ENCODE measurements at places on chromosomes 13 and 19.

DNA sequence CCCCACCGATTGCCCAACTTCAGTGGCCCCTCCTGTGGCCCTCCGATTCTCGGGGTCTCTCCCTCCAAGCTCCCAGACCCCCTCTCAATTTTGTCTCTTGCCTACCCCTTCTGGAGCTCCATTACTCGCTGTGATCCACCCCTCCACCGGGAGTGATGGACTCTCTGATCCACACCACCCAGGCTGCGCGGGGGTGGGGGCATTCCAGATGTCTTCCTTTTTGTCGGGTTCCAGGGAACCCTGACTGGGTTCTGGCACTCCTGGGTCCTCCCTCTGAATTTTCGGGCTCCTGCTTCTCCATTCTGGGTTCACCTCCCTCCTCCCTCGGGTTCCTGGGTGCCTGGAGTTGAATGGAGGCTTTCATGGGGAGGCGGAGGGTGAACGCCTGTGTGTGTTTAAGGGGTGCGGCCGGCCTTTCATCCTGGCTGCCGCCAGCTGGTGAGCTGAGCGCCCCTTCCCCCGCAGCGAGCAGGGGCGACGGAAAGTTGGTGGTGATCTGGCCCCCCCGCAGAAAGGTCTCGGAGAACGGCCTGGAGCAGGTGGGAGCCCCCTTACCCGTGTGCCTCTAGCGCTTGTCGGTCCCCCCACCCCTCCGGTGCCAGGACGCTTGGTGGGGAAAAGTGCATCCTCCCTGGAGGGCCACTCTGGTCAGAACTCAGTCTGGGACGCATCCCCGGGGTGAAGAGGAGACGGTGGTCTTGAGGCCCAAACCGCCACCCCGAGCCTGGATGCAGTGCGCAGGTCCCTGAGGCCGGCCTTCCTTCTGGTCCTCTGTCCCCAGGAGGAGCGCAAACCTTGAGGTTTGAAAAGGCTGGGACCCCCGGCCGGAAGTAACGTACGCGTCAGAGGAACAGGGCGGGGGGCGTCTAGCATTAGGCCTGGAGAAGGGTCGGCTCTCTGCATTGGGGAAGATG is 1.6 kb downstream of the MISP3 start:
- H3K4me1 ChIP-seq = no peaks in the 10 kb centered on the region
- no peaks in the 10 kb centered on the region for H3K27me3 ChIP-seq
- H3K4me3 ChIP-seq = peak overlapping the region; percentile 92
- H3K27ac ChIP-seq = peak overlapping the region; percentile 67
- peak; percentile 44 for DNase-seq

DNA sequence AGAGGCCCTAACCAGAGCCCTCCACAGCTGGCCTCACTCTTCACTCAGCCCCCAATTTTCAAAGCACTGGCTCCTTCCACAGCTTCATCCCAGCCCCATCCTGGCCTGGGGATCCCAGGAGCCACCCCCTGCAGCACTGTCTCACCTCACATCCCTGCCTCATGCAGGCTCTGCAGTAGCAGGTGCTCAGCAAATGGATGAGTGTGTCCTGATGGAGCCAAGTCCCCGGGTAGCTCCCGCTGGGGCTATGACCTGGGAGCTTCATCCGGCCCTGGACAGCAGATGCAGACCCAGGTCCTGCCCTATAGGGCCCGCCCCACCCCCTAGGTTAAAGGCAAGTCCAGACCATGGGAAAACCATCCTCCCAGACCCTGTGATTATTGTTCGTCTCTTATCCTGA is 143.2 kb upstream of the ZNF507 start:
- no peak overlapping the region for H3K27ac ChIP-seq
- no peak overlapping the region for H3K4me3 ChIP-seq
- H3K4me1 ChIP-seq = no peaks in the 10 kb centered on the region
- DNase-seq = no peak

- no peak for DNase-seq
- H3K27me3 ChIP-seq = peaks cover 18% of the 10 kb centered on the region
- H3K27ac ChIP-seq = no peak overlapping the region
- H3K4me3 ChIP-seq = no peak overlapping the region
- peaks cover 16% of the 10 kb centered on the region for H3K36me3 ChIP-seq
Observed at GRCh38 chr19:48746110-48746509, 599 bp downstream of the IZUMO1 start.

- no peak for DNase-seq
- no peak overlapping the region for H3K27ac ChIP-seq
- H3K4me3 ChIP-seq = no peak overlapping the region
- H3K36me3 ChIP-seq = no peaks in the 10 kb centered on the region
- H3K27me3 ChIP-seq = no peaks in the 10 kb centered on the region
Observed at GRCh38 chr13:73984201-73984600, 150.0 kb downstream of the KLF12 start.

- no peaks in the 10 kb centered on the region for H3K27me3 ChIP-seq
- H3K4me3 ChIP-seq = no peak overlapping the region
- DNase-seq = no peak
Observed at GRCh38 chr13:49602005-49602404, 16.6 kb upstream of the RCBTB1 start.

DNA sequence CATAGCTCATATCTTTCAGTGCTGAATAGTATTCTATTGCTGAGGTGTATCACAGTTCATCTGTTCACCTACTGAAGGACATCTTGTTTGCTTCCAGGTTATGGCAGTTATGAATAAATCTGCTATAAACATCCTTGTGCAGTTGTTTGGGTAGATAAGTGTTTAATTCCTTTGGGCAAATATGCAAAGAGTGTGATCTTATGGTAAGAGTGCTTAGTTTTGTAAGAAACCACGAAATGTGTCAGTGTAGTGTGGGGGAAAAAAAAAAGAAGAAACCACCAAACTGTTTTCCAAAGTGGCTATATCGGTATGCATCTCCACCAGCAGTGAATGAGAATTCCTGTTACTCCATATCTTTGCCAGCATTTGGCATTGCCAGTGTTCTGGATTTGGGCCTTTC is 93.3 kb downstream of the PIBF1 start:
- H3K4me3 ChIP-seq = no peak overlapping the region
- no peaks in the 10 kb centered on the region for H3K4me1 ChIP-seq
- H3K27ac ChIP-seq = no peak overlapping the region
- no peaks in the 10 kb centered on the region for H3K36me3 ChIP-seq

DNA sequence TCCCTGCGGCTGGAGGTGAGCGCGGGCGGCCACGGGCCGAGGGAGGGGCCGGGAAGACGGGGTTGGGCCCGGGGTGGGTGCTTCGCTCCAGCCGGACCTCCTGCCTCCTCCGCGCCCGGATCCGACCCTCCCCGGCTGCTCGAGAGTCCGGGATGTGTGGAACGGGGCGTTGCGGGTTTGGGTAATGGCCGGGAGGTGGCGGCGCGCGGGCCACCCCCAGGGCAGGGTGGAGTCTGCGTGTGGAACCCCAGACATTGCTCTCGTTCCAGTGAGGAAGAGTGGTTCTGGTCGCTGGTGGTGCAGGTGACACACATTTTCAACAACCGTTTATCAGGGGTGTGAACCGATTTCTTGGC is 38.8 kb downstream of the ARHGEF7 start:
- H3K27ac ChIP-seq = peak overlapping the region; percentile 73
- peaks cover 11% of the 10 kb centered on the region for H3K36me3 ChIP-seq
- peak; percentile 33 for DNase-seq
- H3K4me3 ChIP-seq = peak overlapping the region; percentile 75

GRCh38 chr13:75636436-75637180 is 478 bp downstream of the LMO7 start:
- peak; percentile 5 for DNase-seq
- H3K4me3 ChIP-seq = peak overlapping the region; percentile 57
- H3K36me3 ChIP-seq = peaks cover 5% of the 10 kb centered on the region

GRCh38 chr19:46376241-46377153 is 29.6 kb downstream of the PPP5C start:
- H3K27me3 ChIP-seq = no peaks in the 10 kb centered on the region
- H3K27ac ChIP-seq = no peak overlapping the region
- H3K4me3 ChIP-seq = no peak overlapping the region
- DNase-seq = no peak

GRCh38 chr13:114107686-114108081 is 24.7 kb downstream of the RASA3 start:
- DNase-seq = no peak
- no peaks in the 10 kb centered on the region for H3K27me3 ChIP-seq
- no peak overlapping the region for H3K27ac ChIP-seq
- no peaks in the 10 kb centered on the region for H3K36me3 ChIP-seq
- H3K4me1 ChIP-seq = no peaks in the 10 kb centered on the region
- no peak overlapping the region for H3K4me3 ChIP-seq

GRCh38 chr13:24280720-24281119 is 28.7 kb upstream of the C1QTNF9 start:
- peaks cover 21% of the 10 kb centered on the region for H3K36me3 ChIP-seq
- no peak overlapping the region for H3K27ac ChIP-seq
- H3K4me1 ChIP-seq = no peaks in the 10 kb centered on the region
- H3K27me3 ChIP-seq = no peaks in the 10 kb centered on the region
- no peak overlapping the region for H3K4me3 ChIP-seq
- DNase-seq = no peak

DNA sequence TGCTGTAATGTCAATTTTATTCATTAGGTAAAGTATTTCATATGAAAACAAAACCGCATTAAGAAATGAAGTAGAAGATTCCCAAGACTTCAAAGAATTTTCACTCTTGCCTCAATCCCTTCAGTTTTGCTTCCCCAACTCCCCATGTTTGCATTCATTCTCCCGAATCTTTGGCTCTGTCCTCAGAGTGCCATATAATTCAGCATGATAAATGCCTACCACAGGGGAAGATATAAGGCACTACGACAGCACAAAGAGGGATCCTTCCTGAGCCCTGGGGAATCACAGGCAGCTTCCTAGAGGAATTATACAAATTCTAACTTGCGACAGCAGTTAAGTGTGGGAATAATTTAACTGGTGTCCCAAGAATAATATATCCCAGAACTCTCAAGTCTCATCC is 68.5 kb downstream of the TSC22D1 start:
- no peaks in the 10 kb centered on the region for H3K4me1 ChIP-seq
- H3K27ac ChIP-seq = no peak overlapping the region
- no peaks in the 10 kb centered on the region for H3K27me3 ChIP-seq
- no peak overlapping the region for H3K4me3 ChIP-seq
- DNase-seq = no peak

GRCh38 chr19:8084152-8084551 is 31.6 kb downstream of the CCL25 start:
- H3K4me1 ChIP-seq = peaks cover 9% of the 10 kb centered on the region
- H3K4me3 ChIP-seq = no peak overlapping the region
- H3K36me3 ChIP-seq = no peaks in the 10 kb centered on the region
- no peak overlapping the region for H3K27ac ChIP-seq
- DNase-seq = no peak
- peaks cover 9% of the 10 kb centered on the region for H3K27me3 ChIP-seq

DNA sequence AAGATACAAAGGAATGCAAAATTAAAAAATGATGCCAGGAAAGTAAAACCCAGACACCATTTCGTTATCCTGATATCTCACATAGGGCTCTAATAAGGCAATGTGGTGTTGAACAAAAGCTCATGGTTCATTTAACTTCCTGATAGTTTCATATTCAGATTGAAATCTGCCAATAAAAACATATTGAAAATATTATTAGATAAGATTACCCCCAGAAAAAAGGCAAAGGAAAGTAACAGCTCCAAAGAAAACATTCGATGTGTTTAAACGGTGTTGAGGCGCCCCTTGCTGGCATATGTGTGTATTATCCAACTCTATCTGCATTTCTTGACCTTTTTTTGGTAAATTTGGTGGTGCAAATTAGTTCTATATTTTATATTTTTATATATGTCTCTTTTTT is 75.9 kb downstream of the ESD start:
- no peaks in the 10 kb centered on the region for H3K27me3 ChIP-seq
- H3K27ac ChIP-seq = no peak overlapping the region
- DNase-seq = peak; percentile 14
- H3K4me3 ChIP-seq = no peak overlapping the region

- no peaks in the 10 kb centered on the region for H3K27me3 ChIP-seq
- H3K27ac ChIP-seq = no peak overlapping the region
- peaks cover 8% of the 10 kb centered on the region for H3K36me3 ChIP-seq
- H3K4me1 ChIP-seq = no peaks in the 10 kb centered on the region
- DNase-seq = no peak
- no peak overlapping the region for H3K4me3 ChIP-seq
Observed at GRCh38 chr19:9296336-9296735, 13.3 kb downstream of the ZNF699 start.

GRCh38 chr19:33403973-33404304 is 30.4 kb downstream of the CEBPG start:
- no peak for DNase-seq
- no peak overlapping the region for H3K4me3 ChIP-seq
- no peaks in the 10 kb centered on the region for H3K27me3 ChIP-seq
- no peaks in the 10 kb centered on the region for H3K36me3 ChIP-seq

DNA sequence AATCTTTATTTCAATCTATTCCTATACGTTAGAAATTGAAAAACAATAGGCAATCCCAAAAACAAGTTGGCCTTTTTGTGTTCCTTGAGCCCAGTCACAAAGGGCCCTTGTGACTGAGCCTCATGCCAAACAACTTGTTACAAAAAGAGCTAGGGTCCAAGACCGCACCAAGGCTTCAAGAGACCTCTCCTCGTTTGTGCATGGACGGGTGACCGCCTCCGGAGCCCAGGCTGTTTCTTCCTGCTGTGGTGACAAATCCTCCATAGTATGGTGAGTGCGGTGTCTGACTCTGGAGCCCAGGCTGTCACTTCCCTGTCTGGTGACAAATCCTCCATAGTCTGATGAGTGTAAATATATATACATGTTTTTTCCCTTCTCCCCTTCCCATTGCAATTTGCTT is 63.7 kb downstream of the ZNF93 start:
- H3K27ac ChIP-seq = no peak overlapping the region
- no peak for DNase-seq
- no peaks in the 10 kb centered on the region for H3K27me3 ChIP-seq
- no peak overlapping the region for H3K4me3 ChIP-seq
- no peaks in the 10 kb centered on the region for H3K4me1 ChIP-seq

DNA sequence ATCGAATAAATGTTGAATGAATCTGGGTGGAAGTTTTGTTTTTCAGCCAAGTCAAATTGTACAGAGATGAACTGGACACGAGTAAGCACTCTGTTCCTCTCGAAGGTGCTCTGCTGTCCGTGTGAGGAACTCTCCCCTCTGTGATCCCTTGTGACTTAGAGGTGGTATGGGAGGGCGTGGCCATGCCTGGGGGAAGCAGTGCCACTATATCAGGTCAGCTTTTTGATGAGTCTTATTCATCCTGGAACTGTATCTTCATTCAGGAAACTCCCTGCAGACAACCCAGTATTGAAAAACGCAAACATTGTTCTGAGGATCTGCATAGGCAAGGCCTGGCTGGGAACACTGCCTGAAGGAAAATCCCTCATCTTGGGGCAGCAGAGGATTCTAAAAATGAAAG is 45.7 kb upstream of the FLT1 start:
- no peaks in the 10 kb centered on the region for H3K27me3 ChIP-seq
- H3K4me3 ChIP-seq = no peak overlapping the region
- peaks cover 6% of the 10 kb centered on the region for H3K4me1 ChIP-seq

DNA sequence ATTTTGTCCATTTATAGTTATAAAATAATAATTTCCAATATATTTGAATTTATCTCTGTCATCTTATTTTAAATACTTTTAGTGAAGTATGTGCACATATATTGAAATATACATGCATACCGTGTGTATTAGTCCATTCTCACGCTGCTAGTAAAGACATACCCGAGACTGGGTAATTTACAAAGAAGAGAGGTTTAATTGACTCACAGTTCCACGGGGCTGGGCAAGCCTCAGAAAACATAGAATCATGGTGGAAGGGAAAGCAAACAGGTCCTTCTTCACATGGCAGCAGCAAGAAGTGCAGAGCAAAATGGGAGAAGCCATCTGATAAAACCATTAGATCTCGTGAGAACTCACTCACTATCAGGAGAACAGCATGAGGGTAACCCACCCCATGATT is 37.6 kb upstream of the FFAR2 start:
- H3K36me3 ChIP-seq = no peaks in the 10 kb centered on the region
- H3K4me1 ChIP-seq = no peaks in the 10 kb centered on the region
- no peak overlapping the region for H3K4me3 ChIP-seq
- H3K27me3 ChIP-seq = peaks cover 90% of the 10 kb centered on the region
